Cortex of kidney (tissue), 1 donor: ENCODE measurements at places on chromosomes 1 and 21.

GRCh38 chr1:212774584-212774983 is 17.0 kb downstream of the NSL1 start:
- DNase-seq, result no peak

DNA sequence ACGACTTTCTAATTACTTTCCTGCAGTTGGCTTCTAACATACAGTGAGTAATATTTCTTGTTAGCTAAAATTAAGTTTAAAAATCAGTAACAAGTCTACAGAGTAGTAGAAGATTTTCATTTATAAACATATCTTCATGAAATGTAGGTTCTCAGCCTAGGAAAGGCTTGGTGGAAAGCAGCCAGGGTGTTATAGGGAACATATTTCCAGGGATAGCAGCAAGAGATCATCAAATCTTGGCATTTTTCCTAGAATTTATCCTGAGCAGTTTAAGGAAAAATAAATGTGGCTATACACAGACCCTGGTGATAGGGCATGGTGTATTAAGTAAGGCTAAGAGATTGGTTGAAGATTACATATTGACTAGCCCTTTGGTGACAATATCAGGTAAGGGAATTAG is 203.5 kb upstream of the NEGR1 start:
- DNase-seq, result no peak

GRCh38 chr1:155990005-155990739 is 11.8 kb upstream of the ARHGEF2 start:
- no peak for DNase-seq

- DNase-seq, result no peak
These were observed 12.8 kb downstream of the SH2D1B start for GRCh38 chr1:162398999-162399580.

GRCh38 chr1:78792756-78793155 is 143.1 kb downstream of the IFI44 start:
- DNase-seq, result no peak

GRCh38 chr1:35062518-35063196 is 16.5 kb upstream of the ZMYM1 start:
- DNase-seq, result no peak

DNA sequence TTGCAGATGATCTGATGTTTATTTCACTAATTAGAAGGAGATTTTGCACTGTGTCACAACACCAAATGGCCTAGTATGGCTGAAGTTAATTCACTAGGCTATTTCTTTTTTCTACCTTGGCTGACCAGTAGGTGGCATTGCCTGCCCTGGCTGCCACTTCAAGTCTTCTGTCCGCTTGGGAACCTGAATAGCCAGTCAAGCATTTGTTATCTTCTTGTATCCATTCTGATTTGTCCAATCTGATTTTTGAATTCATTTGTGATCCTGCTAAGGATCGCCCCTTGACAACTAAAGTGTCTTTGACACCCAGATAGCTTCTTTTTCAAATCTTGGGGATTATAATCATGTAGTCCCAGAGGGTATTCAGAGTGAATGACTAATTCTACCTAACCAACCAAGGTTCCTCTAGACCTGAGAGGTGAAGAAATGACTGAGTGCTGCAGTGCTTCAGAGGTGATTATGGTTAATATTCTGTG is 99.4 kb downstream of the GIPC2 start:
- DNase-seq, result no peak

DNA sequence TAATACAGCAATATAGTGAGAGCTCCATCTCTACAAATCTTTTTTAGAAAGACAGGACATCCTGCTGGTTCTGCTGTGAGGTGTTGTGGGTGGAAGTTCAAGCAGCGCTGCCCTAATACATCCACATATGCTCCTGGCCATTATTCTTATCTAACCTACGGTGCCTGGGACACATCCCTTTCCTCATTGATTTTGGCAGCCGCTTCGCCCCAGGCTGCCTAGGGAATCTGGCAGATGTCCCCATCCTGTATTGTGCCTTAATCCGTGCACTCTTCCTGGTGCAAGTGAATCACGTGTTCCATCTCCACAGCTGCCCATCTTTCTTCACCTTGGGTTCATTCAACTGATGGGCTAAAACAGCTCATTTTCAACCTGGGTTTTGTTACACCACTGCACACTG is 3.1 kb upstream of the UBE2G2 start:
- DNase-seq, result no peak

DNA sequence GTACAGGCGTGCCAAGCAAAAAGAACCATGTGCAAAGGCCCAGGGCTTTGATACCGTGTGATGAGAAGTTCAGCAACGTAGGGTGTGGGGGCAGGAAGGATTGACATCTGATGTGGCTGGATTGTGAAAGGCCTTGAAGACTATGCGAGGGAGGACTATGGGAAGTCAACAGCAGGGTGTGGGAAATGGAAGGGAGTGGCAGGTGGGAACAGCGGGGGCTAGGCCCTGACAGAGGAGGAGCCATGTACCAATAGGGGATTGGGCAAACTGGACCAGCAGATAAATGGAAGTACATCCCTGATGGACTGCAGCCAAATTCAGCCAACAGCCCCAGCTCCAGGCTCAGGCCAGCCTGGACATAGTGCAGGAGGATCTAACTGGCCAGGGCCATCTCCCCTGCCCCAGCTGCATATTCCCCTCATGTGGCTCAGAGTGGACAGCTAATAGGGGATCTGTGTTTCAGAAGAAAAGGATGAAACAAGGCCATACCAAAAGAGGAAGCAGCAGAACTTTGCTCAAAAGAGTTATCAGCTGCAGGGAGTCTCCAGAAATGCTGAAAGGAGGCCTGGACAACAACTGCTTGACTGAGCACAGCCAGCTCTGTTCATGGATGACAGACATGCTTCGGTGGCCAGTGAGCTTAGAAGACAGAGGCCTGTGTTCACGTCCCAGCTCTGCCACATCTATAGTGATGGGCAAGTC is 140.2 kb upstream of the SGIP1 start:
- DNase-seq, result no peak

DNA sequence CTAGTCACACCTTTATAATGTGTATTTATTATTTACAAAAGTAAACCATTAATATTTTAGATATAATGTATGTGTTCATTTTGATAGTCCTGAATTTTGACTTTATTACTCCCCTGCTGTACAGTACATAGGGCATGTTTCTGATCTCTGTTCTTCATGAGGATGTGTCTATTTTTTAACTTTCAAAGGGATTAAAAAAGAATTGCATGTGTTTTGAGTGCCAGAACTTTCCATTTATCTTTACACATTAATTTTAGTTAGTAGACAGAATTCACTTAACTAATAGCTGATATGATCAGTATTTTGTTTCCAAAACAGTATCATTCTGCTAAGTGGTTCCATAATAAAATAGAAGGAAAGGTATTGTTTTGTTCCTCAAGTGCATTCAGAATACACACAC is 3.1 kb downstream of the PBX1 start:
- DNase-seq, result no peak

GRCh38 chr1:11198851-11199594 is 9.9 kb downstream of the ANGPTL7 start:
- DNase-seq, result no peak

- no peak for DNase-seq
These were observed 869.8 kb upstream of the B3GALT2 start for GRCh38 chr1:194056169-194056568.

- no peak for DNase-seq
These were observed 1.6 kb downstream of the TP53BP2 start for GRCh38 chr1:223843934-223844786.

DNA sequence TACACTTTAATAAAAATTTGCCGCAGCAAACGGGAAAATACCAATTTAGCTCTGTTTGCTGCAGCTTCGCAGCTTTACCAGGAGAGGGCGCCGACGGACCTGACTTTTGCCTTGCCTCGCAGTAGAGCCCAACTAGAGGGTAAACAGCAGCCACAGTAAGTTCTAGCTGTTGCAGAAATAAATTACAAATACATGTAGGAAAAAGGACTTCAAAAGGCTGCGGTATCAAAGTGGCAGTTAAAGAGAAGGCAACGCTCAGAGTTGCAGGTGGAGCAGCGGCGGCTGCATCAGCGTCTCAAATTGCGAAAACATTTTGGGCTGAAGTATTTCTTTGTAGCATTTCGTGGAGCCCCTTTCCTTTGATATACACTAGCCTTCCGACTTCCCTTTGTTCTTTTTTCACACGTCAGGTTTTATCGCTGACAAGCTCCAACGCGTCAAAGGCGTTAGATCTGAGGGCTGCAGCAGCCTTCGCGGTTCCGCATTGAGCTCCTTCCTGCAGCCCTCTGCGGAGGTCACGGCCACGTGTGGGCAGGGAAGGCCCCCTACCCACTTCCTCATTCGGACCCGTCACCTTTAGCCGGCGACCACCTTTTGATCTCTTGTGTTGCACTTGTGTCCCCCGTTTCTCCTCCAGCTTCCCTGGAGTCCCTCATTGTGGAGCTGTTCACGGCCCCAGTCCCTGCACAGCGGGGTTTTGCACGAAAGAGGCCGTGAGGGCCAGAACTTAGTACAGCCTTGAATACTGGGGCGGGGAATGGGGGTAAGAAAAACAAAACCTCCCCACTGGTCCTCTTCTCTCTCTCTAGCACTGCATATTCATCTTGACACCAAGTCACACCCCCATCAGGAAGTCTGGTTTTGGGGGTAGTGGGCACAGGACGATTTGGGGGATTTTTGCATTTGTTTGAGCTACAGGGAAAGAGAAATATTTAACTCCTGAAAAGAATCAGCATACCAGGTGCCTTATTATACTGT is 72.8 kb downstream of the S1PR1 start:
- no peak for DNase-seq

DNA sequence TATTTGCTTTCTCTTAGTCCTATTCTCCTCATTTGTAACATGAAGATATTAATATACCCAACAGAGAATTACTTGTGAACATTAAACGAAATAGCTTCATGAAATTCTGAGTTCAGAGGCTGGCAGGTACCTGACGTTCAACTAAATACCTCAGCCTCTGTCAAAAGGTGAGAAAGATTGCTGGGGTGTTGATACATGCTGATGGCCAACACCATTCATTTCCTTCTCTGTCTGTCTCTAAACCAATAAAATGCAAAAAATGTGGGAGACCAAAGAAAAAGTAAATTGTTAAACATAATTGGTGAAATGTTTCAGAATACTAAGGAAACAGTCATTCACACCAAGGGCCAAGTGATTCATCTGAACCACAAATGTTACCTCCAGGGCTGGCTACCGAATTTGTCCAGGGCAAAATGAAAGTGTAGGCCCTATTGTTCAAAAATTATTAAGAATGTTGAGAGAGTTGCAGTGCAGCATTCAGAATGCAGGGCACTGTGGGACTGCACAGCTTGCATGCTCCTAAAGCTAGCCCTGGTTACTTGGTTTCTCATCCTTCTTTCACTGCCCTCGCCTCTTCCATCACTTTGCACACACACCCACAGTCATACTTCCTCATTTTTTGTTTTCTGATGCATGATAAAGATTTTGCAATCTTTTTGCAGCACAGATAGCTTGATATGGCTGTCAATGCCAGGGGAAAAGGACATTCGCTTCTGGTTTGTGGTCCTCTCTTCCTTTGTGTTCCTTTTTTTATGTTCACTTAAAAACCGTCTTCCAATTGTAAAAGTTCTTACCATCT is 414.3 kb upstream of the NR5A2 start:
- DNase-seq, result no peak

- no peak for DNase-seq
These were observed 36.3 kb downstream of the RSPH1 start for GRCh38 chr21:42459546-42460215.

GRCh38 chr1:1084372-1085170 is 10.5 kb upstream of the RNF223 start:
- no peak for DNase-seq

GRCh38 chr1:234550341-234551031 is 59.5 kb downstream of the IRF2BP2 start:
- DNase-seq, result no peak

GRCh38 chr1:74324684-74325448 is 89.7 kb downstream of the TNNI3K start:
- DNase-seq, result no peak

DNA sequence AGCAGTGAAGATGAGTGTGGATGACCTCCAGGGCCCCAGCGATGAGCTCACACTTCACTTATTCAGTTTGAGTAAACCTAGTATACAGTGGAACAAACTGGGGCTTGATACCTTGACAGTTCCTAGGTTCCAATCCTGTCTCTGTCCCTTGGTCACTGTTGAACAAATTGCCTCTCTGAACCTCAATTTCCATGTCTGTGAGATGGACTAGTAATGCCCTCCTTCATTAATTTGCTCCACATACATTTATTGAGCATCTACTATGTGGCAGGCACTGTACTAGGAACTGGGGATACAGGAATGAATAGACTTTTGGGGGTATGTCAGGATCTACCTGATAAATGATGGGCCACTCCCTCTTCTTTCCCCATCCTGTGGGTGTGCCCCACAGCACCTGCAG is 57.3 kb downstream of the SDC3 start:
- DNase-seq, result no peak

- DNase-seq, result no peak
These were observed 2.3 kb downstream of the PEF1 start for GRCh38 chr1:31642366-31642765.

- DNase-seq, result no peak
These were observed 35.5 kb downstream of the CACHD1 start for GRCh38 chr1:64505232-64505943.

- DNase-seq, result no peak
These were observed 2.0 kb upstream of the ABCG1 start for GRCh38 chr21:42216726-42217572.

- no peak for DNase-seq
These were observed 56.7 kb downstream of the GADD45A start for GRCh38 chr1:67741736-67742135.

- DNase-seq, result no peak
These were observed 55.7 kb downstream of the RBM11 start for GRCh38 chr21:14271641-14272040.

GRCh38 chr1:239815074-239815473 is 276.6 kb upstream of the FMN2 start:
- no peak for DNase-seq

GRCh38 chr21:44283948-44284347 is 1.7 kb upstream of the AIRE start:
- no peak for DNase-seq

- DNase-seq, result no peak
These were observed 1.0 kb downstream of the ST6GALNAC5 start for GRCh38 chr1:76868154-76868882.

DNA sequence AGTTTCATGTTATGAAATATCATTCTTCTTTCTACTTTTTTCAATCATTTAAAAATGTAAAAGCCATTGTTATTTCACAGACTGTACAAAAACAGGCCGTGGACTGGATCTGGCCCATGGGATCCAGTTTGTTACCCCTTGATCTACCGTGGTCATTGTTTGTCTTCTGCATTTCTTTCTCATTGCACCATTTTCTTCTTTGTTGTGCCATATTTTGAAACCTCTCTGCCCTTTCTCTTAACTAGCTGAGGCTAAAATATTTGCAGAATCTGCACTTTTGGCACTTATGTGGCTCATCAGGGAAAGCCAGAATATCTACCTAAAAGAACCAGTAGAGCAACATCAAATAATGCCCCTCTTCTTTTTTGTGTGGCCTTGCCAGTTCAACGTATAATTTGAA is 50.5 kb downstream of the DNAJC6 start:
- DNase-seq, result no peak

DNA sequence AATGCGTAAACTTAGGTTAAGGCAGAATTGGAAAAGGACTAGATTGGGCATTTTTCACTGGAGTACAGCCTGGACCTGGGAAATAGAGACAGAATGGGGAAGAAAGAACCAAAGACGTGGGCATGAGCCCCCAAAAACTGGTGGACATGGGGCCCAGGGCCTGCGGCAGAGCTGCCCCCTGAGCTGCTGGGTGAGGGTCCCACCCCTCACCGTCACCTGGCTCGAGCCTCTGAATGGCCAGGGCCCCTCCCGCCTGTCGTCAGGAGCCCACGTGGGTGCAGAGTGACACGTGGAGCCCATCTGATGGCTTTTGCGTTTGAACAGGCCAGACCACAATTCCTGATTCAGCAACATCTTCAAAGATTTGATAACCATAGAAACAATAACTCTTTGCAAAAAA is 360.9 kb upstream of the VAMP3 start:
- no peak for DNase-seq
